ENCODE measurements at places on chromosomes 2 and 18. TPM values are rescaled to one million over a fixed set of nuclear protein-coding genes. Genes with fewer than 3 reads are reported as not detected.
A peak's percentile ranks its signal among the peaks of the same experiment; 100 is the strongest.

DNA sequence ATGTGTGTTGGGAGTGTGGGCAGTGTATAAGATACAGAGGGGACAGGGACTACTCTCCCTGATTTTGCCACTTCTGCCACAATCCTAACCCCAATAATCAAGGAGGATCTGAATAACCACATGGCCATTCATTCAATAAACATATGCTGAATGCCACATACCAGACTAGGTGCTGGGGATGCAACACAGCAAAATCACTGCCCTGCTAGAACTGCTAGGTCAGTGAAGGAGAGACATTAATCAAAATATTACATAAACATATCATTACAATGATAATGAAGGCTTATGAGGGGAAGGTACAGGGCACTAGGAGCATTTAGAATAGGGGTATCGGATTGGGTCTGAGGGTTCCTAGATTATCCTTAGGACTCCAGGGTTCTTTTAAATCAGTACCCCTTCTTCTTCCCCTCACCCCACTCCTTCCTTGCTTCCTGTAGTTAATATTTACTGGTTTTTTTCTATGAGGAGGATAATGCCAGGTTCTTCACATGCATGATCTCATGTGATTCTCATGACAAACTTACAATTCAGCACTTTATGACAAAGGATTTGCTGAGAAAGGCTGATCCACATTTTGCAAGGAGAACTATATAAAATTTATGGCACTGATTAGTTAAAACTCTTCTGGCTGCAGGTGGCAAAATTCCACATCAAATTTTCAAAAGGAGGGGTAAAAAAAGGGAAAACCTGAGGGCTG is 56.4 kb upstream of the PCBP1 start:
- peaks cover 9% of the 10 kb centered on the region for H3K4me1 ChIP-seq
- no peak for DNase-seq
- H3K27me3 ChIP-seq = no peaks in the 10 kb centered on the region
- H3K27ac ChIP-seq = peak overlapping the region; percentile 43
- no peak overlapping the region for H3K4me3 ChIP-seq

DNA sequence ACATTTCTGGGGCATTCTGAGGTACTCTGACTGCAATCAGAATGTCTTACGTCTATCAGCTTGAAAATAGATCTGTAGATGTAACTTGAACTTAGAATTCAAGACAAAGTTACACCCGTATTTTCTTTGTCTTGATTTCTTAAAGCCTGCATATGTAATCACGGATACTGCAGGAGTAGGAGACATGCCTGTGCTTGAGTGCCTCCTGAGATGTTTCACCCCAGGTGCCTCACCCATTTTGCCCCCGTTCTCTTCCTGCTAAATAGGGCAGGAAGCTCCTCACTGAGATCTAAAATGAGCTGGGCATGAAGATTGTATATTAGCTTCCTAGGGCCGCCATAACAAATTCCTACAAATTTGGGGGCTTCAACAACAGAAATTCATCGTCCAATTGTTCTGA is 131.9 kb downstream of the RDH14 start:
- no peak overlapping the region for H3K27ac ChIP-seq
- no peaks in the 10 kb centered on the region for H3K4me1 ChIP-seq
- H3K4me3 ChIP-seq = no peak overlapping the region
- H3K27me3 ChIP-seq = no peaks in the 10 kb centered on the region
- H3K36me3 ChIP-seq = no peaks in the 10 kb centered on the region

GRCh38 chr2:73283545-73284295 is 558 bp downstream of the FBXO41 start:
- H3K4me3 ChIP-seq = peak overlapping the region; percentile 59
- DNase-seq = no peak
- peaks cover 19% of the 10 kb centered on the region for H3K4me1 ChIP-seq
- no peaks in the 10 kb centered on the region for H3K36me3 ChIP-seq

ACKR3 gene
- 10.4 TPM for total RNA-seq

SETBP1 gene
- total RNA-seq = 37.2 TPM

C2orf92 gene
- 21.3 TPM for total RNA-seq
